Erythroblast (primary cell): ENCODE measurements at places on chromosomes 1 and 21.
A peak's percentile ranks its signal among the peaks of the same experiment; 100 is the strongest.

DNA sequence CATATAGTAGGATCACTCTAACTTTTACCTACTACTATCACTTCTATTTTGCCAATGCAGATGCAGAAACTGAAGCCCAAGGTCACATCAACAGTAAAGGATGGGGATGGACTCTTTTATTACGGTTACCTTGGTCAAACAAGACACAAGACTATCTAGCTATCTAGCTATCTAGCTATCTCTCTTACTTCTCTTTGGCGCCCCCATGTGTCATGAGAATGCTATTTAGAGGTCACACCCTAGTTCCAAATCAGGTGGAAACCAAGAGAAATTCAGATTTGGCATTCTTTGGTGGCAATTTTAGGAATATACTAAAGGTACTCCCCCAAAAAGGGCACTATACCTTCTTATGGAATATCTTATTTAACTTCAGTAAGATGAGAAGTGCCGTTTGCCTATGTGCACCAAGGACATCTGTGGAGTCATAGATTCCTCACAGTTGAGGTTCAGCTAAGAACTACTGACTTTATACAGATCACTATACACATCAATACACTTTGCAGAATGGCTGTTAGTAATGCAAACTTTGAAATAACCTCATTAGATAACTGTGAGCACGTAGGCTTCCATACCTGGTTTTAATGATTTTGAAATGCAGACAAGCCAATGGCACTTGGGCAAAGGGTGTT is 6.7 kb downstream of the ZNF648 start:
- DNase-seq, result peak; percentile 47

DNA sequence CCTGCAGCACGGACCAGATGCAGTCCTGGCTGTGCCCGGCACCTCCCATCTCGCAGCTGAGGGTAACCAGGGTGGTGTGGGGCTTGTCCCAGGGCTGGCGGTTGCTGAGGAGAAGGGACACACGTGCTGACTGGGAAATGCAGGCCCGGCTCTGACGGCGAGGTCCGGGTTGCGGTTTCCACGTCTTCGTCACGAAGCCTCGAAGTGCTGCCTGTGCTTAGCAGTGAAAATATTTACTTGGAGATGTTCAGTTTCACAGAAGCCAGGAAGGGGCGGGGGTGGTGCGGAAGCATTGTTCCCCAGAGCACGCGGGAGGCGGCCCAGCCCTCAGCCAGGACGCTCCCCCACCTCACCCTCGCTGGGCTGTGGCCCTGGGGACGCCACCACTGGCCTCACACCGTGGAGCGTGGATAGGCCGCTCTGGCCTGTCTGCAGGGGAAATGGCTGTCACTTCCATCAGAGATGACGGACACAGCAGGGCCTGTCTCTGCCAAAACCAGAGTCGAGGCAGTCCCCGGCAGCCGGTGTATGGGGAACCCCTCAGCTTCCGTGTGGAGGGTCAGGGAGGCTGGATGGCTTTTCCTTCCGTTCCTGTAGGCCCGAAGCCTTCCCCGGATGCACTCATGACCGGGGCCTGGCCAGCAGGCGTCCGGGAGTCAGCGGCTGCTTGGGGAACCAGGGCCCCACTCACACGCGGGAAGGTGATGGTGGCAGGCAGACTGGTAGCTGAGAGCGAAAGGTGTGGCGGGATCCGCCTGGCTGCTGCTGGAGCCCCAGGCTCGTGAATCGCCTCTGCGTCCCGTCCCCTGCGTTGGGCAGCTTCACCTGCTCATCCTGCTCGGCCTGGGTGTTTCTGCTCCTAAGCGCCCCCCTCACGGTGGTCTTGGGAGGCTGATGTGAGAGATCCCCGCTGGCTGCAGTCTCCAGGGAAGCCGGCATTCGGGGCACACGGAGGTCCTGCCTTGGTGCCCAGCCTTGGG is 14.7 kb upstream of the POFUT2 start:
- no peak for DNase-seq

GRCh38 chr1:7294636-7295035 is 476.5 kb upstream of the VAMP3 start:
- DNase-seq, result no peak

- no peak for DNase-seq
Observed at GRCh38 chr1:56493826-56494225, 85.5 kb downstream of the PLPP3 start.

GRCh38 chr1:198660341-198661261 is 21.8 kb downstream of the PTPRC start:
- DNase-seq, result no peak

- DNase-seq, result no peak
Observed at GRCh38 chr1:198913667-198914066, 274.8 kb downstream of the PTPRC start.

- no peak for DNase-seq
Observed at GRCh38 chr1:214791961-214792360, 189.0 kb downstream of the CENPF start.

DNA sequence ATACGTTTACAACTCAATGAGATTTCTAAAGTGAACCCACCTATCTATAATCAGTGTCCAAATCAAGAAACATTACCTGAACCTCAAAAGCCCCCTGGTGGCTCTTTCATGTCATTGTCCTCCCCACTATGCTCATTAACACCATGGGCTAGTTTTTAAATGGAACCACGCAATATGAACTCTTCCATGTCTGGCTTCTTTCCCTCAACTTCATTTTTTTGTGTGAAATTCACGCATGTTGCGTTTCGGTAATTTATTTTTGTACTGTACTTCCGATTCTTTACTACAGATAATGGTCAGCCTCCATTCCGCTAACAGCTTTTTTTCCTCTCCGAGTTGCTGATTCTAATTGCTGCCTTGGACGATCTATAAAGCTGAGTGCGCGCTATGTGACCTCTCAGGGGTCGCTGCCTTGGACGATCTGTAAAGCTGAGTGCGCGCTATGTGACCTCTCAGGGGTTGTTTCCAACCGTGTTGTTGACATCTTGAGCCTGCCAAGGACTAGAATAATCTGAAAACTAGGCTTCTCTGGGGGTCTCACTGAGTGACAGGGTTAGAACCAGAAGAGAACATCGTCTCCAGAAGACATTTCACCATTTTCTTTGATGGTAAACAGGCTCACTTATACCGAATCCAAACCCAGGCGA is 1.1 kb upstream of the CACYBP start:
- peak; percentile 80 for DNase-seq

DNA sequence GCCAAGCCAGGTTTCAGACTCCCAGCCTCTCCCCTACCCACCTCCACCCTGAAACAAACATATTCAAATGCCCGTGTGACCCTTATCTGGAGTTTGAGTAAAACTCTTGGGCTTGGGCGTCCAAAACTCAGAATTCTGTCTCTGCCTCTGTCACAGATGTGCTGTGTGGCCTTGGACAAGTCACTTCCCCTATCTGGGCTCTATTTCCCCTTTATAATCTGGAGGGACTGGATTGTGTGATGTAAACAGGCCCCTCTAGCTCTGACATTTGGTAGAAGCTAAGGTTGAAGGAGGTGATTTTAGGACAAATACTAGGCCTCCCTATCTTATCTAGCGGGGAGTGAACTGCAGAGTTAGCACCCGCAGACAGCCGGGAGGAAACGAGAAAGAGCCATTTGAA is 67.5 kb downstream of the IGSF21 start:
- no peak for DNase-seq

- no peak for DNase-seq
Observed at GRCh38 chr1:193234530-193234929, 48.1 kb upstream of the B3GALT2 start.

DNA sequence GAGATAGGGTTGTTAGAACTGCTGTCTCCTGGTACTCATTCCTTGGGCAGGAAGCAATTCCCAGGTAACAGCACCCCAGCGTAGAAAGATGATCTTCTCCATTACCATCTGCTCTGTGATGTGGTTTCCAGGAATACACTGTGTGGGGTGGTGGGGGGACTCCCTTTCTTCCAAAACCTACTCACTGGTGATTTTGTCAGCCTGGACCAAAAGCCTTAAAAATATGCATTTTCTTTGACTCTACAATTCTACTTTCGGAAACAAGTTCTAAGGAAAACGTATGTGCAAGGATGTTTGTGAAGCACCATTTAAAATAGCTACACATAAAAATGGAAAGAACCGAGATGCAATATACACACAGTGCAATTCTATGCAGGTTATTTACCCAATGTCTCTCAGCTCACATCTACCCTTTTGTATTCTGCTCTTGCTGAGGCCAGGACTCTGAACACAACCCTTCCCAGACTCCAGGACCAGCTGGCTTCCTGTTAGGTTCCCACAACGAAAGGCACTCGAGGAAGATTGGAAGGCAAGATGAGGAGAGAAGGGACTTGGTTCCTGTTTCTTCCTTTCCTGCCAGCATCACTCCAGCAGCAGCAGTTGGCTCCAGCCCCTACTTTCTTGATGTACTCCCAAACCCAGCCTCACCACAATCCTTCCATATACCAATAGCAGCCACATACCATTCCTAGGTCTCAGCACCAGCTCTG is 33.0 kb upstream of the GJB5 start:
- DNase-seq, result no peak

DNA sequence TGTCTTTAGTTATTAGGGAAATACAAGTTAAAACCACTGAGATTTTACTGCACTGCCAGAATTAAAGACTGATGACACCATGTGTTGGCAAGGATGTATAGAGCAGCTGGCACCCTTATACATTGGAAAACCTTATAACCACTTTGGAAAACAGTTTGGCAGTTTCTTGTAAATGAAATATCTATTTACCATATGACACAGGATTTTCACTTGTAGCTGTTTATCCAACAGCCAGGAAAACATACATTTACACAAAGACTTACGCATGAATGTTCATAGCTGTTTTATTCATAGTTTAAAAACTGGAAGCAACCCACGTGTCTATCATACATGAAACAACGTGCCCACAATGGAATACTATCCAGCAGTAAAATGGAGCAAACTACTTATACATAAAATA is 45.3 kb downstream of the PRRC2C start:
- no peak for DNase-seq

GRCh38 chr1:202242080-202242419 is 48.5 kb downstream of the LGR6 start:
- no peak for DNase-seq

DNA sequence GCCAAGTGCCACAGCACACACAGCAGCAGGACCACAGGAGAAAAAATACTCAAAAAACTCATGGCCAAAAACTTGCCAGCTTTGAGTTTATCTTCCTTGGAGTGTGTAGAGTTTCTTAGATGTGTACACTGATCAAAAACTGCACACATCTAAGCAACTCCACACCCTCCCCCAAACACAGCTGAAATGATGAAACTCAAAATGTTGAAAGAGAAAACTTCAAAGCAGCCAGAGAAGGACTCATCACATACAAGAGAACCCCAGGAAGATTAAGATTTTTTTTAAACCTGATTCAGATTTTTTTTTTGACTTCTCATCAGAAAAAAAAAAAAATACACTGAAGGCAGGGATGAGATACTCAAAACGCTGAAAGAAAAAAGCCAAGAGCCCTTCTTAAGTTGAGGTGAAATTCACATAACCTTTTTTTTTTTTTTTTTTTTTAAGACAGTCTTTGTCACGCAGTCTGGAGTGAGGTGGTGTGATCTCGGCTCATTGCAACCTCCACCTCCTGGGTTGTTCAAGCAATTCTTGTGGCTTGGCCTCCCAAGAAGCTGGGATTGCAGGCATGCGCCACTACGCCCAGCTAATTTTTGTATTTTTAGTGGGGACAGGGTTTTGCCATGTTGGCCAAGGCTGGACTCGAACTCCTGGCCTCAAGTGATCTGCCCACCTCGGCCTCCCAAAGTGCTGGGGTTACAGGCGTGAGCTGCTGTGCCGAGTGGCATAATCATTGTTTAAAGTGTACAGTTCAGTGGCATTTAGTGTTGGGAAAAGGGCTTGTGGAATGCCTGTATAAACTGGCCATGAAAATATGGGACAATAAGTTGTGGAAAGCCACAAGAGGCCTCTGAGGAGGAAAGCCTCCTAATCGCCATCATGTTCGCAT is 20.9 kb upstream of the PDXK start:
- no peak for DNase-seq

DNA sequence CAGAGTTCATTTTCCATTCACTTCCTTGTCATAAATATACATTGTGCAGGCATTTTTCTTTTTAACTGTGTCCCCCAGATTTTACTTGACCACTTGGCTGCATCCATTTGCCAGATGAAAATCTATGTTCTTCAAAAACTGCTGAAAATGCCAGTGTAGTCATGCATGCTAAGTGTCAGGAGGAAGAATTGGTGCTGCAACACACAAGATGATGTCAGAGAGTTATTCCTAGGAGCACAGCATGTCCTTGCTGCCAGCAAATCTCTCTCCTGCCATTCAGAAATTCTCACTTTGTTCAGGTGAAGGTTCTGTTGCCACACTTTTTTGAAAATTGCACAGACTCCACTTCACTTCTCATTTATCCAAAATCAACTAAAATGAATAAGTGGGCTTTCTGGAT is 106.4 kb upstream of the MAGI3 start:
- DNase-seq, result no peak

DNA sequence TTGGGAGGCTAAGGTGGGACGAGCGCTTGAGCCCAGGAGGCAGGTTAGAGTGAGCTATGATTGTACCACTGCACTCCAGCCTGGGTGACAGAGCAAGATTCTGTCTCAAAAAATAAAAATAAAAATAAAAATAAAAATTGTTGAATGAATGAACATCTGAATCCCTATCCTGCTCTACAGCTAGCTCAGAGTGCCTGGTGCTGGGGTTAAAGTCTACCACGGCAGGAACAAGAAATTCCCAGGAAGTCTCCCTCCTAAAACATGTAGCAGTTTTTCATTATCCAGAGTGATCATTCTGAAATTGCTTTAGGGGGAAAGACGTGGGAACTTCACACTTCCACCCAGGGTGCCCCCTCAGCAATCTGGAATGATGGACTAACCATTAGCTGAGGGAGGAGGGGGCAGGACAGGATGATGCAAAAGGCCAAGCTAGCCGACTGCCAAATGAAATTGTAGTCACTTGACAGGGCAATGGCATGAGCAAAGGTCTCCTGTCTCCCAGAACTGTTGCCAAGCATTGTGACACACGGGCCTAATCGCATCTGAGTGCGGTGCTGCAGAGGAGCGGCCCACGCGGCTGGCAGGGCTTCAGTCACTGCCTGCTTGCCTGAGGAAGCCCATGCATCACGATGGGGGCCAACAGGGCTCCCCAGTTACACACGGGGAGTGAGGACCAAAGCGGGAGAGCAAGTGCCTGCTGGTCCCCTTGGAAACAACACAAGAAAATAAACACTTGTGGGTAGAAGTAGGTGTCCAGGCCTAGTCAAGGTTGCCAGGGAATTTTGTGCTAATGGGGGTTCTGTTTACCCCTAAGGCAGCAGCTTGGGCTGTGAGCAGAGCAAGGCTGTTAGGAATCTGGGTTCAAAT is 85.7 kb downstream of the NENF start:
- no peak for DNase-seq

- no peak for DNase-seq
Observed at GRCh38 chr1:29148656-29149491, 25.2 kb upstream of the TMEM200B start.

DNA sequence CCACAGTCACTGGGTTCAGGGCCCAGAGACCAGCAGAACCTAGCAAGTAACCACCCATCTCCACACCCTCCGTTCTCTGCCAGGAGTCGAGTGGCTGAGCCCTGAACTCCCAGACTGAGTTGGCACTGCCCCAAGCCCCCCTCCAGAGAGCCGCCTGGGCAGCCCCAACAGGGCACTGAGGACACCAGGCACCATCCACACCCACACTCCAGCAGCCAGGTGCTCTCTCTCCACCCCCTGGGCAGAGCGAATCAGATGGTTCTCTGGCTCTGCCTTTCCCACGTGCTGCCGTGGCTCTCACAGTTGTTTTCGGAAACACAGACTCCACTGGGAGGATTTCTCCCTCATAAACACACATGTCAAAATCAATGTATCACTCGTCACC is 13.6 kb downstream of the WDR4 start:
- no peak for DNase-seq
